Smooth muscle cell of the pulmonary artery (primary cell): ENCODE measurements at places on chromosomes 3 and 15. TPM values are rescaled to one million over a fixed set of nuclear protein-coding genes. Genes with fewer than 3 reads are reported as not detected.

Gene CRYGS
- 0.89 and 1.1 TPM in 2 replicates for total RNA-seq

Gene CAND2
- total RNA-seq: 5.1 TPM in 2 replicates

Gene SERINC4
- total RNA-seq: not detected in 2 replicates

Gene GRIP2
- total RNA-seq: 0.10 and 0.46 TPM in 2 replicates

Gene MASP1
- total RNA-seq: 1.7 and 5.7 TPM in 2 replicates

Gene UNC13C
- total RNA-seq: under 0.01 and 2.3 TPM in 2 replicates

Gene FYTTD1
- 49.4 and 50.2 TPM in 2 replicates for total RNA-seq

Gene HTR3E
- total RNA-seq: not detected in 2 replicates

Gene SNX22
- total RNA-seq: 0.10 and 0.13 TPM in 2 replicates

Gene PPP1R14D
- total RNA-seq: not detected in 2 replicates

Gene OR4F6
- total RNA-seq: not detected in 2 replicates

Gene KBTBD12
- 0.03 TPM in 1 of 2 replicates, not detected in the other for total RNA-seq

Gene UROC1
- total RNA-seq: not detected in 2 replicates

Gene CYP8B1
- not detected in 2 replicates for total RNA-seq

Gene TTLL13
- 0.07 TPM in 1 of 2 replicates, not detected in the other for total RNA-seq

Gene RETNLB
- not detected in 2 replicates for total RNA-seq

Gene CIDEC
- not detected in 2 replicates for total RNA-seq

Gene NUTM1
- not detected in 2 replicates for total RNA-seq

Gene DUOXA2
- total RNA-seq: not detected in 2 replicates

Gene FOXB1
- not detected in 2 replicates for total RNA-seq

Gene RASA2
- 13.5 and 16.1 TPM in 2 replicates for total RNA-seq

Gene WDR93
- total RNA-seq: 0.07 TPM in 1 of 2 replicates, not detected in the other

Gene HOMER2
- total RNA-seq: 5.7 and 11.6 TPM in 2 replicates

Gene LEKR1
- 0.20 and 0.63 TPM in 2 replicates for total RNA-seq

Gene ARHGAP31
- 9.8 and 16.9 TPM in 2 replicates for total RNA-seq

Gene DNAH12
- total RNA-seq: 0.13 TPM in 2 replicates

Gene EFCAB12
- total RNA-seq: 0.03 and 0.07 TPM in 2 replicates

Gene SCN5A
- 0.23 and 0.72 TPM in 2 replicates for total RNA-seq
